ENCODE measurements at places on chromosomes 7 and 10.

- DNase-seq: no peak
Observed at GRCh38 chr7:50835156-50835555, 52.5 kb upstream of the GRB10 start.

GRCh38 chr7:96061009-96061408 lies 260.9 kb downstream of the SLC25A13 start:
- DNase-seq: no peak

DNA sequence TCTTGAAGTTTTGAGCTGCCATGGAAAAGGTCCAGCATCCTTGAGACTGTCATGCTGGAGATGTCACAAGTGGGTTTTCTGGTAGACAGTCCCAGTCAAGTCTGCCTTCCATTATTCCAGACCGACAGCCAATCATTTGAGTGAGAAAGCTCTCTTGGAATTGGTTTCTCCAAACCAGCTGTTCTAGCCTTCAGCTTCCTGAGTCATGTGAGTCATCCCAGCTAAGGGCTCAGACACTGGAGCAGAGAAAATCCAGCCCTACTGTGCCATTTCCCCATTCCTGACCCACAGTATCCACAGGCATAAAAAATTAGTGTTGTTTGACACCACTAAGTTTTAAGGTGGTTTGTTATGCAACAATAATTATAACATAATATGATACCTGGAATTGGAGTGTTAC lies 219.0 kb downstream of the ADRA2A start:
- DNase-seq: no peak

DNA sequence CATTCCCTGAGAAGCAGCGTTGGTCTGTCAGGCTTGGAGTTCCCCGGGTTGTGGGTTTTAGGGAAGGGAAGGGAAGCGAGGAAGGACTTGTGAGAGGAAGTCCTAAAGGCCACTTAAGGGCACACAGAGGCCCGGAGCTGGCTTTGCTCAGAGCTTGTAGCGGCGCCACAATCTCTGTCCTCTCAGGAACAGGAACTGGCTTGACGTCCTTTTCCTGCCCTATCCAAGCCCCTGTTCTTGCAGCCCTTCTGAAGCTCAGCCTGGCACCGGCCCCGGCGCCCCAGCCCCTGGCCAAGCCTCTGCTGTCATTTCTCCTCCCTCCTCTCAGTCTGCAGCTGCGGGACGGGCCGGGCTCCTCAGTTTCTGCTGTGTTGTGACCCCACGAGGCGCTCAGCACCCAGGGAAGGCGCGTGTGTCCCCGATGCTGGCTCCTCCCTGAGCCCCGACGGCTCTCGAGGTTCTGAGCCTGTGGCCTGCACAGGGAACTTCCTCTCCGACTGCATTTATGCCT lies at the start of gene GIMAP8:
GIMAP8 (plus strand) TSS at position 140 of the 511 bp plus-strand sequence. CDS start 16,069 bp downstream, outside the sequence.
- peak; percentile 53 for DNase-seq

- no peak for DNase-seq
Observed at GRCh38 chr10:22915314-22915713, 12.5 kb upstream of the ARMC3 start.

DNA sequence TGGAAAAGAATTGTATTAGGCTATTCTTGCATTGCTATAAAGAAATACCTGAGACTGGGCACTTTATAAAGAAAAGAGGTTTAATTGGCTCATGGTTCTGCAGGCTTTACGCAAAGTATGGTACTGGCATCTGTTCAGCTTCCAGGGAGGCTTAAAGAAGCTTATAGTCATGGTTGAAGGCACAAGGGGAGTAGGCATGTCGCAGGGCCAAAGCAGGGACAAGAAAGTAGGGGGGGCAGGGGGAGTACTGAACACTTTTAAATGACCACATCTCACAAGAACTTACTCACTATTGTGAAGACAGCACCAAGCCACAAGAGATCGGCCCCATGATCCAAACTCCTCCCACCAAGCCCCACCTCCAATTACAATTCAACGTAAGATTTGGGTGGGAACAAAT lies 152.5 kb upstream of the PHF14 start:
- DNase-seq: no peak
